BE2C (cell line): ENCODE measurements at places on chromosomes 7 and 10.

DNA sequence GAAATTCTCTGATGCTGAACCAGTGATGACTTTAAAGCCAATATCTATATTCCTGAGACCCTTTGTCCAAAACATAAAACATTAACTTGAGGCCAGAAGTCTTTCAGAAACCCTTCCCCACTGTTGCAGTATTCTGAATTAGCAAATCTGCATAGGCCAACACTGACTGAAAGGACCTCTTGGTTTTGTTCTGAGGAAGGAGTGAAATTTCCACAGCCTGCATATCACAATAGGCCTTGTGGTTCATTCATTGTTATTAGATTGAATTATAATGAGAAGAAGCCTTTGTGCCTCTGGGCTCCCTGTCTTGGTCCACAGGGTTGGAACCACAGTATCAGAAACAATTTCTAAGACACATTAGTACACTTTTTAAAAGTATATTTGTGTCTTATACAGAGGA is 90.3 kb downstream of the CCNY start:
- DNase-seq: no peak

DNA sequence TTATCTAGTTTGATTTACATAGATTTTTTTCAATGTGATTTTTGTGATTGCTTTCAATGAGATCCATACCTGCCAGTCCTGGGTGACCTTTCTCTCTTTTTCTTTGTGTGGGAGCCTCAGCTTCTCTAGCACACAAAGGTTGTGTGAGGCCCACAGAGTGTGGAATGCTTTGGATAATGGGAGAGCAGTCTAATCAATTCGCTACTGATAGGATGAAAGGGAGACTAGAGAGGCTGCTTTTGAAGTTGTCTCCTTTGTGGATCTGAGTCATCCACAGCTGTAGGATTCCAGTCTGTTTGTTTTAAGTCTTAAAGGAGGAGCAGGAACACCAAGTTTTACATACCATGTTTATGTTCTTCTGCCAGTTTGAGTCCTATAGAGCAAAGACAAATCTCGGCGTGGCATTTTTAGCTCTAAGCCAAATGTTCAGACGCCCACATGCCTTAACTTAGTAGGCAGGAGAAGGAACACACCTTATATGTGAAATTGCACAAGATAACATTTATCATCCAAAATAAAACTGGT is 330.0 kb downstream of the ARL4A start:
- no peak for DNase-seq

DNA sequence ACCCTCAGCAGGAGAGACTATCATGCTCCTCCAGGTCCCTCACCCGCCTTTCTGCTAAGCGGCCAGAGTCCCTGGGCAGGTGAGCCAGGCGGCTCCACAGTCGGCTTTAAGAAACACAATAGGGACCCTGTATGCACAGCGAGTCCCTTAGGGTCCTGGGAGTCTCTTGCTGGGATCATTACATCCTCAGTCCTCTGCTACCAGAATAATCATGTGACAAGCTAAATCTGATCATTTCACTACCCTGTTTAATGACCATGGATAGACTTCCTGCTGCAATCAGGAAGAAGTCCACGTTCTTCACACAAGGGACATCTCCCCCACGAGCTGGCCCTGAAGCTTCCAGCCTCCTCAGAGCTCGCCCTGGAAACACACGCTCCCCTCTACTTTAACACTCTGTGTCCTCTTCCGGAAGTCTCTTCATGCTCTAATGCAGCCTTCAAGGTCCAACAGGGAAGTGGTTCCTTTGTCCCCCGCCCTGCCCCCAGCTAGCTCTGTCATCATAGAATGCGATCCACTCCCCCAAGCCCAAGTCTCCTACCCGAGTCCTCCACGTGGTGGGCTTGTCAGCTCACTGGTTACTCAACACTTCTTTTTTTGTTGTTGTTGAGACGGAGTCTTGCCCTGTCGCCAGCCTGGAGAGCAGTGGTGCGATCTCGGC is 101.5 kb downstream of the RNF216 start:
- DNase-seq: no peak

GRCh38 chr10:19626156-19626555 is 190.1 kb upstream of the PLXDC2 start:
- no peak for DNase-seq
